Dermis lymphatic vessel endothelial cell (primary cell): ENCODE measurements at places on chromosomes 7 and 10. TPM values are rescaled to one million over a fixed set of nuclear protein-coding genes. Genes with fewer than 3 reads are reported as not detected.

The PON3 gene
- 0.09 and 0.11 TPM in 2 replicates for total RNA-seq

The HOXA2 gene
- 0.11 and 0.43 TPM in 2 replicates for total RNA-seq

The CLCN1 gene
- not detected in 2 replicates for total RNA-seq

The MBL2 gene
- total RNA-seq: not detected in 2 replicates

The CALHM1 gene
- total RNA-seq: not detected in 2 replicates

The TSPAN33 gene
- 0.11 TPM in 1 of 2 replicates, not detected in the other for total RNA-seq

The GPR15LG gene
- total RNA-seq: not detected in 2 replicates

The ITPRID1 gene
- not detected in 2 replicates for total RNA-seq

The UTF1 gene
- total RNA-seq: not detected in 2 replicates

The PGAM1 gene
- total RNA-seq: 167 and 205 TPM in 2 replicates

The GNAT3 gene
- not detected in 2 replicates for total RNA-seq

The PNLIPRP2 gene
- total RNA-seq: not detected in 2 replicates

The SMKR1 gene
- 0.33 and 0.34 TPM in 2 replicates for total RNA-seq

The NEUROG3 gene
- not detected in 2 replicates for total RNA-seq

The LRCH4 gene
- total RNA-seq: 4.4 and 5.5 TPM in 2 replicates

The PPP1R9A gene
- total RNA-seq: 11.2 and 17.2 TPM in 2 replicates

The ADAP1 gene
- total RNA-seq: 1.4 and 5.0 TPM in 2 replicates

The SFTPA1 gene
- under 0.01 TPM in 1 of 2 replicates, not detected in the other for total RNA-seq

The AKR1C8 gene
- total RNA-seq: not detected in 2 replicates

The LIPK gene
- not detected in 2 replicates for total RNA-seq

The CYP3A4 gene
- not detected in 2 replicates for total RNA-seq

The ATRNL1 gene
- total RNA-seq: 1.4 and 1.7 TPM in 2 replicates

The EPO gene
- not detected in 2 replicates for total RNA-seq

The TSPAN15 gene
- 61.3 and 86.2 TPM in 2 replicates for total RNA-seq

The CYP26C1 gene
- total RNA-seq: 1.4 TPM in 2 replicates

The MEST gene
- total RNA-seq: 0.87 and 1.1 TPM in 2 replicates

The FAM237B gene
- not detected in 2 replicates for total RNA-seq

The HOXA13 gene
- total RNA-seq: not detected in 2 replicates

The CPXM2 gene
- under 0.01 TPM in 1 of 2 replicates, not detected in the other for total RNA-seq

The MGMT gene
- total RNA-seq: 13.1 and 14.8 TPM in 2 replicates

The PIK3CG gene
- total RNA-seq: 2.0 and 6.8 TPM in 2 replicates

The MEIG1 gene
- 0.22 and 0.34 TPM in 2 replicates for total RNA-seq

The HOXA5 gene
- 2.3 and 10.7 TPM in 2 replicates for total RNA-seq

The LRRC18 gene
- total RNA-seq: under 0.01 TPM in 1 of 2 replicates, not detected in the other

The RELN gene
- 1,060 and 1,696 TPM in 2 replicates for total RNA-seq

The IDI2 gene
- total RNA-seq: not detected in 2 replicates

The ZNF853 gene
- total RNA-seq: 1.6 and 5.2 TPM in 2 replicates

The THSD7A gene
- 28.3 and 37.5 TPM in 2 replicates for total RNA-seq

The MYH16 gene
- total RNA-seq: not detected in 2 replicates
